ENCODE measurements at places on chromosomes 6 and 20. TPM values are rescaled to one million over a fixed set of nuclear protein-coding genes. Genes with fewer than 3 reads are reported as not detected.

DNA sequence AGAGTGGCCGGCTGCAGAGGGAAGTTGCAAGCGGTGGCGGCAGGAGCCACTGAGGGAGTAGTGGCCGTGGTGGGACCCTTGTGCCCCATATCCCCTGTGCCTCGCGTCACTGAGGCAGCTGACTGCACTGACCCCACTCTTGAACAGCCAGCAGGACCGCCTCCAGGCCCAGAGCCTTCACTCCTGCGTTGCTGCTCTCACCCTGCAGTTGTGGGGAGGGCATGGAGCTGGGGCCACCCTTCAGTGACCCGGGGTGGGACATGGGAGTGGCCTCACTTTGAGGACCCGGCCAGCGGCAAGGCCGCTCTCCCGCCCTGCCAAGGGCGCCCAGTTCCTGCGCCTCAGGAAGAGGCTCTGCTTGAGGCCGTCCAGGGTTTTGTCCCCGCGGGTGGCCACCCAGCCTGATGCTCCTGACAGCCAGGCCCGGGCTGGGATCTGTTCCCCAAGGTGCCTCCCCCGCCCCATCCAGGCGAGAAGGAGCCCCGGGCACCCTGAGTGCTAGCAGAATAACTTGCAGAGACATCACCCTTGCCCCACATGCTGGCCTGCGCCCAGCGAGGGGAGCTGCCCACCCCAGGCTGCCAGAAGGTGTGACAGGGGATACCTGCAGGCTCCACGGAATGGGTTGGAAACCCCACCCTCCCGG is 44.4 kb downstream of the HLA-DRA start:
- no peak for DNase-seq

- DNase-seq: no peak
Measured at GRCh38 chr6:16409531-16410441, 171.4 kb downstream of the GMPR start.

GRCh38 chr6:154457881-154458284 is 52.6 kb downstream of the CNKSR3 start:
- DNase-seq: no peak

GRCh38 chr20:46530640-46531039 is 17.3 kb upstream of the ZNF334 start:
- DNase-seq: no peak

The SIM1 gene
- 0.13 TPM for total RNA-seq

DNA sequence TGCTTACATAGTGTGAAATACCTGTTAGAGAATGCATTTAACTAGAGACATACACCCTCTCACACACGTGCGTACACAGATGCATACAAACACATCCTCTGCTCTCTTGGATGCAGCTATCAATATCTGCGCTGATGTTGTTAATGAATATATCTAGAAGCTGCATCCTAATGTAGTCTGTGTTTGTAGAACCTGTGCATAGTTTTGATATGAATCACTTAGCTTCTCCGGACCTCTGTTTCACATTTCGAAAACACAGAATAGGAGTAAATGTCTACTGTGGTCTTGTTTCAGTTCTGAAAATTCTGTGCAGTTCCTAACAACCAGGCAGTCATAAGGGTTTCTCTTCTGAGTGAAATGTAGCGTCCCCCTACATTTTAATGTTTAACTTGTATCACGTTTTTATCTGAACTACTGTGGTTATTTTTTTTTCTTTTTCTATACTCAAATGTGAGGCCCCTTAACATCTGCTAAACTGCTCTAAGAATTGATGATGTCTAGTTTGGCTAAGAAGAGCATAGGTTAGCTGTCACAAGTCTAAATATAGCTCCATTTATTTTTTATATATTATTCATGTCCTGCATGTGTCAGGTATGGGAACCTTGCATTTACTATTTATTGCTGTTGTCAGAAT is 254.5 kb downstream of the TMEM242 start:
- DNase-seq: no peak

The POU3F2 gene
- total RNA-seq: not detected

DNA sequence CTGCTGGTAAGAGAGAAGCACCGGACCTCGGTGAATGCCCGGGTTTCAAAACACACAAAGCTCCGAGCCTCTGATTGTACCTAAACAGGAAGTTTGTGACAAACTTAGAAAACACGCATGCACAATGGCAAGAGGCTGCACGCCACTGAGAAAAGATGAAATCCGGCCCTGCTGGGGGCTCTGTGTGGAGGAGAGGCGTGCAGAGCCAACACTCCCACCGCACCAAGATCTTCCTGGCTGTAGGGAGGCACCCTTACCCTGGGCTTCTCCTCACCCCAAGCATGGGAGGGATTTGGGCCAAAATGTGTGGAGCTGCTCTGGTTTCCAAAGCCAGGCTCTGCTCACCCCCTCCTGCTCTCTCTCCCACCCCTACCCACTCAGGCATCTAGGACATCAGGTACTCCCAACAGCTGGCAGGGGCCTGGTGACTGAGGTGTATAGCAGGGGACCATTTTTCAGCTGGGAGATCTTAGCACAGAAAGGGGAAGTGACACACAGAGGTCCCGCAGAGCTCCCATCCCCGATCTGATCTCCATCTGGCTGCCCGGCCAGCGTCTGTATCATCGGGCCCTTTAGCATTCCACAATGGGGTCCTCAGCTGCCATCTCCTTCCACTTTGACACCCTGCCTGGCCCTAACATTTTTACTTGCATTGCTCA is 84.2 kb downstream of the TRERF1 start:
- no peak for DNase-seq
